Neural crest cell (in vitro differentiated cells): ENCODE measurements at places on chromosomes 6 and 20.

- no peak for DNase-seq
These were observed 68.8 kb downstream of the TTLL2 start for GRCh38 chr6:167393731-167394130.

GRCh38 chr20:40688129-40689099 is 622 bp downstream of the MAFB start:
- no peak for DNase-seq

DNA sequence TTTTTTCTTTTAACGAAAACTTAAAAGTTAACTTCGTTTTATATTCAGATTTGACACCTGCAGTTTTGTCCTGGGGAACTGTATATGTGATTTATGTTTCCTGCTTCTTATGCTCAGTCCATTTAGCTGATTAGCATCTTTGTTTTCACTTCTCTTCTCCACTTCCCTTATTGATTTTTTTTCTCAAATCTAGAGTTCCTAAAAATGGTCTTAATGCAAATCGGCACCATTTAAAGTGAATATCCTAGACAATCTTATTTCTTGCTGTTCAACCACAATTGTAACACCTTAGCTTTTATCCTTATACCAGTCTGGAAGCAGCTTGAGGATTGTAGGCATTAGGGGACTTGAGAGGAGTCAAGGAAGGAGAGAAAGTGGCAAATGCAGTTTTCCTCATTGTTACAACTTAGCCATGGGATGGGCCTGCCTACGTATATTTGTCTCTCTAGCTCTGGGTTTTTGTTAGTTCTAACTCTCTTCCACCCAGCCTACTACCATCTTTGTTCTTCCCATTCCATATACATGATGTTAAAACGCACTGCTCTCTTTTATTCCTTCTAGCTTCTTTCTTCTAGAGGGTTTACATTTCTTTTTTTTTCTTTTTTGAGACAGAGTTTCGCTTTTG is 8.5 kb downstream of the QRSL1 start:
- no peak for DNase-seq

DNA sequence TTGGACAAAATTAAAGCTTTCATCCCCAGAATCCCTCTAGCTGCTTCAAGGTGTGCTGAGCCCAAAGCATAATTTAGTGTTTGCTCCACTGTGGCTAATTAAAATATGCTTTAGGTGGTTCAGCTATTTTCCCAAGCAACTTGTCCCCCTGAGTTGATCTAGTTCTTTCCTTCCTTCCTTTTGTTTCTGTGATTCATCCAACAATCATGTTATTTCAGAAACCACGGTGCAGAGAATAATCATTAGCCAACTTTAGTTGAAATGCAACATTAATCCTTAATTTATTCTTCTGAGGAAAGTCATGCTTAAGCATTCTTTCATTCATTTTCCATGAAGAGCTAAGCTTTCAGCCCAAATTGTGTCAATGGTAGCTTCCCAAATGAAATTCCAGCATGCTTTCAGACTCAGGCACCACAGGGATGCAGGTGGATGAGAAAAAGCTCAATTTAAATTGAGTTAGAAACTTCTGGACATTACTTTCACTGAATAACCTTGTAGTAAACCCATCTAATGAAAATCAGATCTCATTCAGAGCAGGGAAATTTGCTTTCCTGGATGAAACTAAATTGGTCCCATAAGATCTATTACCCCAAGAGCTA is 209.0 kb upstream of the NT5E start:
- DNase-seq, result no peak

DNA sequence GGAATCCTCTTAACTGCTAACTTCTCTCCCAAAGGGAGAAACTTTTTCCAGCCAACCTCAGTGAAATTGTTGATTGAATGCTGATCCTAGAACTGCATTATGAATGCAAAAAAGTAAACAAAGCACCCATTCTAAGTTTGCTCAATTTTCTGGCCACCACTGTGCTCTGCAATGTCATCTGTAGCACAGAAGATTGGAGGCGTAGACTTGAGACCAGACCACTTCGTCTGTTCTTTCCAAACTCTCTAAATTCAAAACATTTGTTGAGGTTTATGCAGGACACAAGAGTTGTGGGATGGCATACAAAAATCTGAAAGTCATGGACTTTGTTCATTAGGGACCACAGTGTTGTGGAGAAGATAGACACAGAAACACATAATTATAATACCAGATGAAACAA is 11.1 kb upstream of the TSPYL1 start:
- no peak for DNase-seq

- DNase-seq, result no peak
These were observed 225 bp downstream of the MAP3K5 start for GRCh38 chr6:136792095-136792409.

- DNase-seq, result no peak
These were observed 90.7 kb downstream of the CEP57L1 start for GRCh38 chr6:109186012-109186411.

DNA sequence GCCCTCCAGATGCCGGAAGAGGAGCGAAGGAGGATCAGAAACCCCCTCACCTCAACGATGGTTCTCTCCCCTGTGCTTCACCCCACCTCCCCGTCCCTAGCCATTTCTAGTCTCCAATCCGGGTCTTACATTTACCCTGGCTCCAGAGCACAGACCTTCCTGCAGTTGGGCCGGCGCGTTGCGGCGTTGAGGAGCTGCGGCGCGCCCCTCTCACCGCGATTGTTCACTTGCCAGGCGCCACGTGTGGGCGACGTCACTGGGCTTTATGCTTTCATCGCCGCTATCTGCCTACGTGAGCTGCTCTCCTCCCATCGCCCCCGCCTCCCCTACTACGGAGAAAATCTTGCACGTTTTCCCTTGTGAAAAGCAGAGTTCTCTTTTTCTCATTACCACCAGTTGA is at the start of gene CRISP2:
TSS of gene CRISP2 (minus strand) at position 198 of the 400 bp plus-strand sequence. CDS start 4,347 bp downstream, outside the sequence.
- no peak for DNase-seq

DNA sequence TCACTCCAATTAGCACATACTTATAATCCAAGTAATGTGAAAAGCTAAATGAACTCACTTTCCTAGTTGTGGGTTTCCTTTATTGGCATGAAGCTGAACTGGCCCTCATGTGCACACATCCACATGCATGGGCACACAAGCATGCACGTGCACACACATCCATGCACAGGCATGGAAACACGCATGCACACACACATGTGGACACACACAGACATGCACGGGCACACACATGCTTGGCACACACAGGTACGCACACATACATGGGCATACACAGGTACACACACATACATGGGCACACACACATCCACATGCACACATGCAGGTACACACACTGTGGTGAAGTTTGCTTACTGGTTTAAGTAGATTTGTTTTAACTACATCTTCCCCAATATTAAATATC is 23.8 kb downstream of the SYNDIG1 start:
- no peak for DNase-seq

DNA sequence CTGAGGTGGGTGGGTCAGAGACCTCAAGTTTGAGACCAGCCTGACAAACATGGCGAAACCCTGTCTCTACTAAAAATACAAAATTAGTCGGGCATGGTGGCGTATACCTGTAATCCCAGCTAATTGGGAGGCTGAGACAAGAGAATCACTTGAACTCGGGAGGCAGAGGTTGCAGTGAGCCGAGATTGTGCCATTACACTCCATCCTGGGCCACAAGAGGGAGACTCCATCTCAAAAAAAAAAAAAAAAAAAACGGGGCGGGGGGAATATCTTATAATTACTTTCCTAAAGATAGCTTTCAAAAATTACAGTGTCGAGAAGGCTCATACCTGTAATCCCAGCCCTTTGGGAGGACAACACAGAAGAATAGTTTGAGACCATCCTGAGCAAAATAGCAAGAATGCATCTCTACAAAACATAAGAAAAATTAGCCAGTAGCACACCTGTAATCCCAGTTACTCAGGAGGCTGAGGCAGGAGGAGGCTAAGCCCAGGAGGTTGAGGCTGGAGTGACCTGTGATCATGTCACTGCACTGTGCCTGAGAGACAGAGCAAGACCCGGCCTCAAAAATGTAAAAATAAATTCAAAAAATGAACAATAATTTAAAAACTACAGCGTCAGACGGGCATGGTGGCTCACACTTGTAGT is 25.8 kb downstream of the CBFA2T2 start:
- DNase-seq, result no peak

DNA sequence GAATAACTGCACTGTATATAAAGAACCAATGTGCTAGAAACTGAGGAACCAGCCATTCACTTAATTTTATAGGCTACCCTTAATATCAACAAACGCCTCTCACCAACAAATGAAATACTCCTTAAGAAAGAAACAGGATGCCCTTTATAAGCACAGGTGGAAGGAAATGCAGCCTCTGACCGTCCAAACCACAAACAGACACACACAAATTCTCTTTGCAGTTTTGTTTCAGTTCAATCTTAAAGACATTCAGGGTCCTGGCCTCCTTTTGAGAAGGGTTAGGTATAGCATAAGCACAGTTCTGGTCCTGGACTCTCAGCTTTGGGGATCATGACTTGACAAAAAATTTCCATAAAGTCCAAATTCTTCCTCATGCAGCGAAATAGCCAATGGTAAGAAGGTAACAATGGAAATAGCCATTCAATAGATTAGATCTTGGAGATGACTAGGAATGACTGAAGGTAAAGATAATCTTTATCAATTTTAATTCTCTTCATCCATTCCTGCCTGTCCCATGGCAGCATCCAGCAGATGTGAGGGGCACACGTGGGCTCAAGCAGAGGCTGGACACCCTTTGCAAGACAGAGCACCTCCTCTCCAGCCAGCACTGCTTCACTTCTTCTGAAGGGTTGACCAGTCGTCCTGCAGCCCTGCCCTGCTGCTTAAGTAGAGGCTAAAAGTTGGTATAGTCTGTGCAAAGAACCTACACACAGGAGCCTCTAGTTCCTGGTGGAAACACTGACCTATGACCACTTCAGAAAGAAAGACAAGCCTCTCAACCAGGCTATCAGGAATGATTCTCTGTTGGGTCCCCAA is 123.9 kb downstream of the CD83 start:
- DNase-seq, result no peak

DNA sequence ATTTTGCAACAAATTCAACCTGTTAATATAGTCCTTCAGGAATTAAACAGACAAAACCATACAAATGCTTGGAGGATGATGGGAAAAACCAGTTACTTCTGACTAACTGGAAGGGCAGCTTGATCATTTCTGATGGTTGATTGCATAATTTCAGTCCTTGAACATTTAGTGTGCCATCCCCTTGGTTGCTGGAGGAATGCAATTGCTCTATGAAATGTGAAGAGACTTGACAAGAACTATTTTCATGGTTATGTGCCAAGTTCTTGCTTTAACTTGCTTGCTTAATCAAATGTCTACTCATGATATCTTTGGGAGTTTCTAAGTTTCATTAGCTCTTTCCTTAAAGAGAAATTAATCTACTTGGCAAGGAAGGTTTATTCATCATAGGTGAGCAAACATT is 45.2 kb downstream of the ANKEF1 start:
- DNase-seq, result no peak

DNA sequence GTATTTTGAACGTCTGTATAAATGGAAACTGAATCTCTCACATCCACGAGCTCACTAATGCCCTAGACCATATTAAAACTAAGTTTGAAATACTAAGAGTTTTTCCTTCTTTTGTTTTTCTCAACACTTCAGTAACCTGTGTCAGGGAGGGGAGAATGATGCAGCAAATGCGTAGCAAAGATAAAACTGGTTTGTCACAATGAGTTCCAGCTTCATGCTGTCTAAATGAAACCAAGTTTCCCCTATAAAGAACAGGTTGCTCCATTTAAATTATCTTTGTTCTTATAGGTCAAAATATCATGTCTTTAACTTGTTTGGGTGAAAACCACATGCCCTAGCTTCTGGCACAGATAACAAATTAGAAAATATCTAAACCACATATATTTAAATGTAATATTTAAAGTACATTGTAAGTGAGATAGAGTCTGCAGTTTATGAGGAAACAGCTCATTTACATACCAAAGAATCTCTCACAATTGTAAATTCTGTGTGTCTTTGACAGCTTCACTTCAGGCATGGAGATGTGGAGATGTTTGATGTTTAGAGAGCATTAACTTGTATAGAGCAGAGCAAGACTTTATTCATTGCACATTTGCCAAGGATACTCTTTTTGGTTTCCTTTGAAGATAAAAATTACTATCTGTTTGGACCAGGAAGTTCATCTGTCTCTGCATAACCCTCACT is 7.3 kb downstream of the TRDN start:
- no peak for DNase-seq

- peak; percentile 35 for DNase-seq
These were observed 5.6 kb downstream of the SRSF3 start for GRCh38 chr6:36599791-36600209.

GRCh38 chr20:58243653-58244410 is 15.4 kb upstream of the ANKRD60 start:
- no peak for DNase-seq

- DNase-seq, result no peak
These were observed 82.3 kb upstream of the CLDN20 start for GRCh38 chr6:155181498-155181897.

DNA sequence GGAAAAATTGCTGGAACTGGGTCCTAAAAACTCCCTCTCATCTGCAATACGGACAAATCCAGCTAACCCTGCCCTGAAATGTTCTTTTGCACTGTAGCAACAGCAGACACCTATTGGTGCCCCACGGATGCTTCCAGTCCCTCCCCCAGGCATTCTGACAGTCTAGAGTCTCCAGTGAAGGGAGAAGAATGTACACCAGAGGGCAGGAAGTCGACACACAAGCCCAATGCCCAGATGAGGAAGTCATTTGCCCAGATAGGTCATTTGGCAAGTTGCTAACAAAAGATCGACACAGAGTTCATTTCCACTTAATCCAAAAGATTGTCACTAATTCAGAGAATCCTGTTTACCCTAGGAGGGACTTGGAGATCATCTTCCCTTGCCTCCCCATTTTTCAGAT is 293.0 kb upstream of the PRDM1 start:
- no peak for DNase-seq

DNA sequence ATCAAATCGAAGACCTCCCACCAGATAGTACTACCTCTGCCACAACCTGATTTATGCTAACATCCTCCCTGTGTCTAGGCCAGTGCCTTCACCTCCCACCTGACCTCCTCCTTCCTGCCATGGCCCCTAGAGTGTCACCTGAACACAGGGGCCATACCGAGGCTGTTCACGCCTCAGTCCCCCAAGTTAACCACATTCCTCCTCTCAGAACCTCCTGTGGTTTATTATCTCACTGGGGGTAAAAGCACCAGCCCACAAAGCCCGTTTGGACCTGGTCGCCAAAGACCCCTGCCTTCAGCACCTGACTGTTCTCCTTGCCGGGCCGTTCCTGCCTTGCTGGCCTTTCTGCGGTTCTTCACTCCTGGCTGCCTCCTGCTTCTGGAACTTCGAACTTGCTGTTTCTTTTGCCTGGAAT is 13.7 kb downstream of the MAS1 start:
- no peak for DNase-seq

DNA sequence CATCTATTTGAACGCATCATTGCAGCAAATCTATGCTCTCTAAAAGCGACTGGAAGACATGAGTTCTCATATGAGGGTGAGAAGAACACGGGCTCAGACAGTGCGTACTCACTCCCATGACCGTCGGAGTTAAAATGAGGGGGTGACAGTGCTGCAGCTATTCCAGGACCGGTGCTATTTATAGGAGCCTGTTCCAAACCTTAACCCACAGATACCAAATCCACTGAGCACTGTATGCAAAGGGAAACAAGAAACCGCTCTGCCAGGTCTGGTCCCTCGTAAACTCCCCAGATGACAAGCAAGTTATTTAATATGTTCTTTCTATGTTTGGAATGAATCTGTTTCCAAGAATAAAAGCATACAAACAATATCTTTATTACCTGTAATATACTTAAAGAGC is 22.9 kb downstream of the PPP1R3G start:
- no peak for DNase-seq
